ENCODE measurements at places on chromosomes 16 and 17.

DNA sequence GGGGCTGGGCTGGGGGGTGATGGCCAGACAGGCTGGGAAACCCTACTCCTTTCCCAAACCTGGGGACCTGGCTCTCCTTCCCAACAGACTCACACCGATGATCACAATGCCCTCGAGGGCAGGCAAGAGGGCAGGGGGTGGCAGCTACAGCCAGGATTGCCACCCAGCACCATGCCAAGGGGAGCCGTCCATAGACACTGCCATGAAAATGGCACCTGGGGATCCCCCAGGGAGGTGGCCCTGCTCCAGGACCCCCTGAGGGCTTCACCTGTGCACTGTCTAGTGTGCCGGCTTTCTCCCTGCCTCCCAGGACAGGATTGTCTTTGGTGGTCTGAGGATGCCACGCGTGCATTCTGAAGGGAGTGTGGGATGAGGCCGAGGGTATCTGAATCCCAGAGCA, 24.6 kb downstream of the RPH3AL start:
- no peak for DNase-seq

DNA sequence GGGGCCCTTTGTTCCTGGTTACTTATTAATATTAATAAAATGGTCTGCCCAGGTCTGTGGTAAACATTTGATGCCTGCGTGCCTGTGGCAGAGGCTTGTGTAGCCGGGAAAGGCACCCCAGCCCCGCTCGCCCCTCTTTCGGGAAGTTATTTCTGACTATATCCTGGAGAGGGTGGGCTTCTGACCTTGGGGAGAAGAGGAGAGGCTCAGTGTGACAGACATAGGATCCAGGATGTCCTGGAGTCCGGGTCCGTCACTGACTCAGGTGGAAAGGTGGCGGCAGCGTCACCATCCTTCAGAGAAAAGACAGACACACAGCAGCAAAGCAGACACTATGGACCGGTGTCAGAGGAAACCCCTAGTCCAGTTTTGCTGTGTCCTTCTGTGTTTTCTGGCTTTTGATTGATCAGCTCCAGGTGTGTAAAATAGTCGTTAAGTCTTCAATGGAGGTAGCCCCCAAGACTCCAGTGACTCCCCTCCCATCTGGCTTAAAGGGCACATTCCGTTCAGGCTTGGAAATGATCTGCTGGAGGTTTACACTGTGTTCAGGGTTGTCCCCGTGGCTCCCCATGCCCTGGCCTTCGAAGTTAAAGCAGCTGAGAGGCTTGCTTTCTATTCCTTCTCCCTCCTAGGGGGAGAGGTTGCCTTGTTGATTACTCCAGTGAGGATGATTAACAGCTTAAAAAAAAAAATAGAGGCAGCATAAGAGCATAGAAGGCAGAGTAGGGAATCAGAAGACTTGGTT, 81.6 kb downstream of the CCDC182 start:
- no peak for DNase-seq

DNA sequence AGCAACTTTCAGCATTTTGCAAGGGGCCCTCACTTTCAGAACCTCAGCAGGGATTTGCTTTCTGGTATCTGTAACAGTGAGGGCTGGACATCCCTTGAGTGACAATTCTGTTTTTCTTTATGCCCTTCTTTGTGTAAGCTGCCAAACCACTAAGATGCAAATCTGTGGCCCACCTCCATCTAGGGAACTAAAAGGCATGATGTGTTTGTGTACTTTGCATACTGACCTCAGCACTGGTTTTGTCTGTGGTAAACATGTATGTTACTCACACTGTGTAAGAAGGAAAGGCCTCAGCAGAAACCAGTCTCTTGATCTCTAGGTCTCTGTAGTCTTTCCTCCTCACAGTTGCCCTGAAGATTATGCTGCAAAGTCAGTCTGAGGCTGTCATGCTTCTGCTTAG, 396.6 kb upstream of the DYNLRB2 start:
- DNase-seq: no peak

DNA sequence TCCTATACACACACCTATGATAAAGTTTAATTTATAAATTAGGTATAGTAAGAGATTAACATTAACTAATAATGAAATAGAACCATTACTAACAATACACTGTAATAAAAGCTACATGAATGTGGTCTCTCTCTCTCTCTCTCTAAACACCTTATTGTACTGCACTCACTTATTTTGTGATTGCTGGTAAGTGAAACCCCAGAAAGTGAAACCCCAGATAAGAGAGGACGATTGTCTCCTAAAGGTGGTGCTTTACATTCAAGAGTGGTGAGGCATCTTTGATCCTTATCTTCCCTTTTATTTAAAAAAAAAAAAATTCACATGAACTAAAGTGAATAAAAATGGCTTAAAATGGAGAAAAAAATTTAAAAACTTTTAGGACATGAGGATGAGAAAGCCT, 80.1 kb upstream of the TRAP1 start:
- DNase-seq: no peak

- peak; percentile 71 for DNase-seq
Measured at GRCh38 chr16:20911361-20911760, 10.8 kb downstream of the LYRM1 start.

Measured in suppressor macrophage treated with lipopolysaccharide for 4 hours (primary cell).